ENCODE measurements at places on chromosomes 13 and 19.

- no peak for DNase-seq
Observed at GRCh38 chr13:102132777-102133295, 269.0 kb downstream of the FGF14 start.

- DNase-seq = peak; percentile 43
Observed at GRCh38 chr13:32323912-32324311, 8.6 kb downstream of the BRCA2 start.

- DNase-seq = no peak
Observed at GRCh38 chr19:45764475-45764874, 4.6 kb downstream of the SIX5 start.

DNA sequence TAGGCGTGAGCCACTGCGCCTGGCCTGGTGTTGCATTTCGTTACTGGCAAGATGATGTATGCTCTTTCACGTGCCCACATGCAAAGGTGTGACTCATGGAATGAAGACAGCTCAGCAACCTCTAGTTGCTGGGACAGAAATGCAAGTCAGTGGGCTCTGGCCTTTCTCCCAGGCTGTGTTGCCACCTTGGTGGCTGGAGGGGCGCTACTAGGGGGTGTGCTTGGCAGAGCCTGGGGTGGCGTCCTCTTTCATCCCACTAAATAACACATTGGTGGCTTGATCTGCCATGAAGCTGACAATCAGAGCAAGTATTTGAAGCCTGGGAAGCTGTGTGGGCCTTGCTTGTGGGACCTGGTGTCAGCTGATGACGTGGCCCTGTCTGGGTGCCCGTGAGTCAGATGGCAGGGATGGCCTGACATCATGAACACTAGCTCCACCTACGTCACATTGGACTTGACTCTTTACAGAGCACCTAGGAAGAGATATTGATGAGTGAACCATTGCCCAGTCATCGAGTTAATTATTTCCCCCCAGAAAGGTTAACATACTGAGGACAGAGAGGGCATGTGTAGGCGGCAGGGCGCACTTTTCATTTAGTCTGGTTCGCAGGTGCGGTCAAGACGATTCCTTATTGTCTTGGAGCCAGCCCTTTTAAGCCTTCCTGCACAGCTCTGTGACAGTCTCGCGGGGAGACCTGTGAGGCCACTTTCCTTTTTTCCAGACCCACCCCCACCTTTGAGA, 154.2 kb downstream of the TM9SF2 start:
- peak; percentile 91 for DNase-seq

GRCh38 chr19:32599736-32600157, 18.8 kb downstream of the PDCD5 start:
- peak; percentile 71 for DNase-seq

- DNase-seq = peak; percentile 32
Observed at GRCh38 chr13:48038761-48039160, 1.2 kb downstream of the NUDT15 start.

DNA sequence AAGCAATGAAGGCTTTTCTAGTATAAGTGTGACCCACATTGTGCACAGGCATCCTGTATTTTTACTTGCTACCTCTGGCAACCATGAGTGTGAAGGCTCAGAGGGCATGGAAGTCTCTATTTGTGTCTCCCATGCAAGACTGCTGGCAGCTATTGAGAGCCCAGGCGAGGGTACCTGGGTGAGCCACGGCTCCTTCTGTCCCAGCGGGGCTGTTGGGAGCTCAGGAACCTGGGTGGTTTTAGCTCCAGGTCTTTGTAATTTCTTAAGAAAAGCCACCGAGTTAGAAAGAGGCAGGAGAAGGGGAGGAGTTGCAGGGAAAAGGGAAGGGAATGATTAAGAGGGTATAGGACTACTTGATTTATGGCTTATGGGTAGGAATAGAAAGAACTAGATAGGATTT, 190.4 kb upstream of the SOX1 start:
- no peak for DNase-seq

GRCh38 chr13:28353679-28354078, 141.2 kb downstream of the FLT1 start:
- no peak for DNase-seq
